ENCODE measurements at places on chromosomes 1 and 21.

DNA sequence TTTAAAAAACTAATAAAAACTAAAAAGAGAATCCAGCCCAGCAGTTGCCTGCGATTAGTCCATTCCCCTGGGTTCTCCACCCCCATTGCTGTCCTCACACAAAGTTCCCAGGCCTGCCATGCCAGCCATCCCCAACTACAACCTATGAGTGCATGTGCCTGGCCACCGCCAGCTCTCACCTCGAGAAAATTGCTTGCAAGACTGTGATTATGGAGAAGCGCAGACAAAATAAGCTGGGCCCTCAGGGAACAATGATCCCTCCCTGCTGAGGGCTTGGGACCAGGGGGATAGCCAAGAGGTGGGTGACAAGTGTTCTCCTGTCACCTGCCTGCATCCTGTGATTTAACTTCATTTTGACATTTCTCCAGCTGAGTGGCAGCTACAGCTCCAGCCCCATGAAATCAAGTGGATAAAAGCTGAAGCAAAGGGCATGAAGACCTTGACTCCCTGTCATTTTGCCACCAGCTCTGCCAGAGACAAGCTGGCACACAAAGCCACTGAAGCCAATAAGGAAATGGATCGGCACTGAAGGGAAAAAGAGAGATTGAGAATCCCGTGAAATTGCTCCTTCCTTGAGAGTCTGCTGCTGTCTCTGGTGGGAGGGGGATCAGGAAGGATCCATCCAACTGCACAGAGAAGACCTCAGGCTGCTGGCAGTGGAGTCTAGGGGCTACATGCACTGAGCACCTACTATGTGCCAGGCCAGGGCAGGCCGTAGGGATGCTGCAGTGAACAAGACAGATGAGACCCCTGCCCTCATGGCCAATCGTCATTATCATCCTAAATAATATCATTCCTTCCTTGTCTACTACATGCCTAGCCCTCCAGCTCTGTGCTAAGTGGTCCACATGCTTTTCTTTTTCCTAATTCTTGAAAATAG is 40.7 kb downstream of the MATN1 start:
- peaks cover 26% of the 10 kb centered on the region for H3K27me3 ChIP-seq
- peaks cover 12% of the 10 kb centered on the region for H3K4me1 ChIP-seq
- no peak overlapping the region for H3K27ac ChIP-seq
- no peak for DNase-seq
- no peaks in the 10 kb centered on the region for H3K36me3 ChIP-seq

DNA sequence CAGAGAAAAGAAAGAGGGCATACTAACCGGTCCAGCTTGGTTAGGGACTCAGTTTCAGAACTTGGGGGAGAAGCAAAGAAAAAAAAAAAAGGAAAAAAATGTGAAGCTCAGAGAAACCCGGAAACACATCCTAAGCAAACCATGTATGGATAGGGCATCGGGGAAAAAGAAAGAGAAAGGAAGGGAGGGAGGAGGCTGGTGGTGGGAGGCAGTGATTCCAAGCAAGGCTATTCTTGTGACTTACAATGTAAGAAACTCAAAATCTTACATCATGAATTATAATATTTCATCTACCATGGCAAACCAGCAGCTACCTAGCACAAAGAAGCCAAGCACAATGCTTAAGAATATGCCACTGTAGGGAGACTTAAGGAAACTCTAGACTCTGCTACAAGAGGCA is 60.3 kb downstream of the UBR4 start:
- H3K27ac ChIP-seq: no peak overlapping the region
- H3K27me3 ChIP-seq: no peaks in the 10 kb centered on the region
- H3K36me3 ChIP-seq: peaks cover 98% of the 10 kb centered on the region
- no peaks in the 10 kb centered on the region for H3K4me1 ChIP-seq

- no peak overlapping the region for H3K27ac ChIP-seq
- no peak for DNase-seq
- H3K4me3 ChIP-seq: no peak overlapping the region
- H3K36me3 ChIP-seq: peaks cover 18% of the 10 kb centered on the region
- H3K27me3 ChIP-seq: no peaks in the 10 kb centered on the region
These were observed 68.9 kb downstream of the DMAP1 start for GRCh38 chr1:44281962-44282703.

DNA sequence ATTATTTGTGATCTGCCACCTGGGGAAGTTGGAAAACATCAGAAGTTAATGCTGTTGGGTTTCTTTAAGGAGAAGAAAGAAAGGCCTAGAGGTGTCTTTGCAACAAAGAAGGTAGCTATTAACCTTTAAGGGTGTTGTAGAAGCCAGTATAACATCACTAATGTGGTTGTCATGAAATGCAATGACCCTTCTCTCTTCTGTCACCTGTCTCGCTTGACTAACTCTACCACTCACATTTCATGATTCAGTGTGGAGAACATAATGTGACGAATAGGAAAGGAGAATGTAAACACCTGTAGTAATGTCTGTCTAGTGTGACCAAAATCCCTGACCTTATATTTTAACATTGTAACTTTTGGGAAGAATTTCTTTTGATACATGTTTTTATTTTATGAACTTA is 211.7 kb upstream of the UBE2U start:
- H3K36me3 ChIP-seq: no peaks in the 10 kb centered on the region
- no peaks in the 10 kb centered on the region for H3K4me1 ChIP-seq
- no peaks in the 10 kb centered on the region for H3K27me3 ChIP-seq
- no peak for DNase-seq
- no peak overlapping the region for H3K4me3 ChIP-seq

- H3K27me3 ChIP-seq: no peaks in the 10 kb centered on the region
- no peak overlapping the region for H3K4me3 ChIP-seq
- DNase-seq: no peak
- no peaks in the 10 kb centered on the region for H3K36me3 ChIP-seq
- no peak overlapping the region for H3K27ac ChIP-seq
- H3K4me1 ChIP-seq: no peaks in the 10 kb centered on the region
These were observed 57.6 kb downstream of the ROR1 start for GRCh38 chr1:63831409-63831808.

Data from natural killer cell (primary cell).